ENCODE measurements at places on chromosomes 5 and 9. TPM values are rescaled to one million over a fixed set of nuclear protein-coding genes. Genes with fewer than 3 reads are reported as not detected.

DNA sequence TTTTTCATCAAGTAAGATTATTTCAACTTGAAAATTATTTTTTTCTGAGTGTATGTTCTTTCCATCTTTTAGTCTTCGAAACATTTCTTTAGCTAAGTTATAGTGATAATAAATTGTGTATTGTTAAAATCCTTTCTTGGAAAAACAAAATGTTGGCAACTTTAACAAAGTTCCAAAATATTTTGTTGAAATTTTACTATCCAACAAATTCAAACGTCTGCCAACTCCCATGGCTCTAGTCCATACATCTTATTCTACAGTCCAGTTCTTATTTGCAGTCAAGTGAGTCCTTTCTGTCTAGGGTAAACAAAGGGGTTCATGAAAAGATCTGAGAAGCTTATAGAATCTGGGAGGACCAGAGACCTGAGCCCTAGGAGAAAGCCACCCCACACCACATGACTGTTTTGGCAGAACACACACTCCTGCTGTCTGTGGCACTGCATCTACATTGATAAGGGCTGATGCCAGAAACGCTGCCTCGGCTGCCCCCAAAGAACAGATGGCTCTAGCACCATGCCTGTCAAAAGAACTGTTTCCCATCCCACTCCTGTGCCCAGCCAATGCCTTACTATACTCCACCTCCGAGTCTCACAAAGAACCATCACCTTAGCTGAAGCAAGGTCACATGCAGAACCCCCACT lies 47.5 kb downstream of the FEM1C start:
- DNase-seq = no peak
- no peak overlapping the region for H3K4me3 ChIP-seq
- H3K4me1 ChIP-seq = no peaks in the 10 kb centered on the region

- no peaks in the 10 kb centered on the region for H3K36me3 ChIP-seq
- DNase-seq = no peak
- H3K4me3 ChIP-seq = no peak overlapping the region
- H3K4me1 ChIP-seq = no peaks in the 10 kb centered on the region
- no peak overlapping the region for H3K27ac ChIP-seq
These were observed 30.7 kb downstream of the IFNW1 start for GRCh38 chr9:21110708-21111576.

DNA sequence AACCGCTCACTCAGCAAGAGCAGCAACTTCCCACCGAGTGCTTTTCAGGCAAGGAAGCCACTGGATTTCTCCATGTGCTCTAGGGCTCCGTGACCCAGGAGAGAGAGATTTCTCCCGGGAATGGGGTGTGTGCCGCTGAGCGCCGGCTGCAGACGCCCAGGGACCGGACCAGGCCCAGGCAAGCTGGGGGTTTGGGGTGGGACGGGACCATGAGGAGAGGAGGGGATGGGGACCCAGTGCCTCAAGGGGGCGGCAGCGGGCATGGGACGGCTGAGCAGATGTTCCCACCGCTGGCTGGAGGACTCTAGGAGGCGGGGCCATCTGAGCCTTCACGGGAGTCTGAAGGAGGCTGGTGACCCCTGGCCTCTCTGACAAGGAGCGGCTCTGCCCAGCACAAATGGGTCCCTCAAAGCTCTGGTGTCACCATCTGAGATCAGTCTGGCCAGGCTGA lies 8.5 kb downstream of the LCN9 start:
- no peaks in the 10 kb centered on the region for H3K4me1 ChIP-seq
- H3K27ac ChIP-seq = no peak overlapping the region
- no peaks in the 10 kb centered on the region for H3K27me3 ChIP-seq
- peak; percentile 86 for DNase-seq
- H3K4me3 ChIP-seq = no peak overlapping the region

The IDNK gene
- 0.27 TPM for polyA plus RNA-seq

DNA sequence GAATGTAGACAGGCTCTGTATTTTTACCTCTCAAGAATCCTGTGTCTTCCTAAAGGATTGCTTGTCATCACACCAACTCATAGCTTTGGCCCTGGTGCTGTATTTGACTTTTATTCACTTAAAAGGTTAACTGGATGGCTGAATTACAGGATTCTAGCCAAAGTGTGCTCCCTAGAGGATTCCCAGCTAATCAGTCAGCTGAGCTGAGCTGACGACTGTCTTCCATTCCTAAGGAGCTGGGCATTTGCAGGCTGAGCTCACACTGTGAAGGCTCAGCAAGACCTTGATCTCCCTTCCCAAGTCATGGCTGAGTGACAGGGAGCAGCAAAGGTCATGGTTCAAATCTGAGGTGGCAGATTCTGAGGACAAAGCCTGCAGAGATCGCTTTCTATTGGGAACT lies 59.0 kb upstream of the PALM2AKAP2 start:
- H3K4me3 ChIP-seq = no peak overlapping the region
- no peaks in the 10 kb centered on the region for H3K27me3 ChIP-seq
- no peak for DNase-seq
- no peaks in the 10 kb centered on the region for H3K36me3 ChIP-seq
- no peaks in the 10 kb centered on the region for H3K4me1 ChIP-seq
